Activated naive CD4-positive, alpha-beta T cell (primary cell): ENCODE measurements at places on chromosomes 6 and 20.

DNA sequence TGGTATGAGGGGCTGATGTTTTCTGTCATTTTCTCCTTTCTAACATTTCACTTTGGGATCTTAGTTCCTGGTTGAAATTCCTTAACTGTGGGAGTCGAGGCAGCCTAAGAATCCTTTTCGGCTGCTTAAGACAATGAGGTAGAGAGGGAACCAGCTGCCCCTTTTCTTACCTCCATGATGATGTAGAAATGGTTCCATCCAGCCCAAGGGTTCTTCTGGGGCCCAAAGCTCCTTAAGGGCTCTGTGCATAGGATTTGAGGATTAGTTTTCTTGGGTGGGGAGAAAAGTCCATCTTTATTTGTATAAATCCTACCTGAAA, 33.5 kb downstream of the SYNJ2 start:
- DNase-seq = no peak

DNA sequence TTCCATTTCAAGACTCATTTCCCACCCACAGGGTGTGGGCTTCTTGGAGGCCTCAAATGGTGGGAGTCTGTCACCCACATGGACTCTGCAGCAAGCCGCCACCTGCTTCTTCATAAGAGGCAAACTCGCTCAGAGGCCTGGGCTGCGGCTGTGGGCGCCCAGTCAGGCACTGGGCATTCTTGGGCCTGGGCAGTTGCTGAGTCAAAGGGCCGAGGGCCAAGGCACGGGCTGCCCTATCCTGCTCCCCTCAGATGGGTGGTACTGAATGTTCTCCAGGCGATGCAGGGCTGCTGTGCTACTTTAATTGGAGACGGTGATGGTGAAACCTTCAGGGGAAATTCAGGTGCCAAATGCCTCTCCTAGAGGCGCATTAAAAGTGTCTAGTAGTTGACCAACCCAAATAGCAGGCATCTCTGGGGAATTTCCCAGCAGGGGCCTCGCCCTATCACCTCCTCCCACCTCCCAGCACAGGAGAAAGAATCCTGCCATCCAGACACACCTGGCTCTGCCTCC, 57.9 kb downstream of the MAFB start:
- no peak for DNase-seq

DNA sequence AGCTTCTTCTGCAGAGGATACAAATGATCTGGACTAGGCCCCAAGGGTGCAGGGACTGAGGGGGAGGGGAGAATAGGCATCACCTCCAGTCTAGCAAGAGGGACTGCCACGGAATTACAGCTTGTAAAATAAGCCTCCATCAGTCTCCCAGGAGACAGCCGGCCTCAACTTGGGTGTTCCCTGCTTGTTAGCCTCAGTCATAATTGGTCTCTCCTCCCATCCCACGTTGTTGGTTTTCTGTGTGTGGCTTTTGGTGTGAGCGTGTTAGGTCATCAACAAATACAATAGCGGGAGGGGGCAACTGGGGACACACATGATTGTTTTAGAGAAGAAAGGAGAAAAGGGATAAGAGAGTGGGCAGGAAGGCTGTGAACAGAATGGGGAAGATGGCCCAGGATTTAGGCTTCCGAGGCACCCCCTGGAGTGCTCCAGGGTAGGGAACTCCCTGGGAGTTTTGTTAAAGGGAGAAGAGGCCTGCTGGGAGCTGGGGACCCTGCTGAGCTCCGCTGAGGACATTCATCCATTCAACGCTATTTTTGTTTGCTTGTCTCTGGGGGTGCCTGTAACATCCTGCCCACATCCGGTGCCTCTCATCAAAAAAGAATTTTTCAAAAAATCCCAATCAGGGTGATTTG, 9.2 kb downstream of the FOXA2 start:
- no peak for DNase-seq

DNA sequence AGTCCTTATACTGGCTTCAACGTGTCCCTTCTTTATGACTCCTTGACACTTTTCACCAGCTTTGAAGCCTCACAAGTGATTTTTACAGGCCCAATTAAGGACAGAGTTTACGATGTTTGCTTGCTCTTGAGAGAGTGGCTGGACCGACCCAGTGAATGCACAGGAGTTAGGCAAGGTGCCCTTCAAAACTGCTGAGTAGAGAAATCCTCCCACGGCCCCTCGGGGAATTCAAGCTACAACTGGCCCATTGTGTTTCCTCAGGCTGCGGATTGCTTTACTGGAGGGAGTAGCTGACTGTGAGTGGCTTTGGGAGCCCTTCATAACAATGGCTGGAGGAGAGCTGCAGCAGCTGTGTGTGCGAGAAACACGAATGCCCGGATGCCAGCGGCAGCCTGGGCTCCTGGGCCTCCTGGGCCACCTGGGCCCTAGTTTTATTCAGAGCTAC, 50.0 kb downstream of the SGK1 start:
- DNase-seq = no peak

DNA sequence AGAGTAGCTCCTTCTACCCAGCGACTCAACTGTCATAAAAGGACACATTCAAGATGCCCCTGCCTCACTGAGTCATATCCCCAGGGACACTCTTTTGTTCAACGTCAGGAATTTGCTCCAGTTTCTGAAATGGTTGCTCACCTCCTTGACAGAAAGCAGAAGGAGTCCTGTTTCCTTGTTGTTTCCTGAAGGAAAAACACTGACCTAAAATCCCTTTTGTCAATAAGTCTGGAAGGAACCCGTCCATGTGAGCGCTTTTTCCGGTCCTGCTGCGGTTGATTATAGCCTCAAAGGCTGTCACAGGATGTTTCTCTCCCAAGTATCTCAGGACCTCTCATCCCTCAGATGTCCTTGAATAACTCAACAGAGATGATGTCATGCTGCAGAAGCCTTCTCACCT, 113.6 kb upstream of the PLEKHG1 start:
- no peak for DNase-seq

DNA sequence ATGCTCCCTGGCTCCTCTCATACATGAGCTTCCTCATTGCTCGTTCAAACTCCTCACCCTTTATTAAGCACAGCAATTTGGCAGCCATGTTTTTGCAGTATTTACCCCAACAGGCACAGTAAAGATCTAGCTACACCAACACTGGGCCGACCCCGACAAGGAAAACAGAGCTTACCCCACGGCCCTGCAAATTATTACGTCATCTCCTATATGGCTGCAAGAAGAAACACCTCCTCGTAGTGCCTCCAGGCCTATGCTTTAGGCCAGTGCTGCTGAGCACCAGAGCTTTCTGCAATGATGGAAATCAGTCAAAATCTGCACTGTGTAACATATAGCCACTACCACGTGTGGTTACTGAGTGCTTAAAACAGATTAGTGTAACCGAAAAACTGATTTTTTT, 26.7 kb downstream of the TMC2 start:
- no peak for DNase-seq

DNA sequence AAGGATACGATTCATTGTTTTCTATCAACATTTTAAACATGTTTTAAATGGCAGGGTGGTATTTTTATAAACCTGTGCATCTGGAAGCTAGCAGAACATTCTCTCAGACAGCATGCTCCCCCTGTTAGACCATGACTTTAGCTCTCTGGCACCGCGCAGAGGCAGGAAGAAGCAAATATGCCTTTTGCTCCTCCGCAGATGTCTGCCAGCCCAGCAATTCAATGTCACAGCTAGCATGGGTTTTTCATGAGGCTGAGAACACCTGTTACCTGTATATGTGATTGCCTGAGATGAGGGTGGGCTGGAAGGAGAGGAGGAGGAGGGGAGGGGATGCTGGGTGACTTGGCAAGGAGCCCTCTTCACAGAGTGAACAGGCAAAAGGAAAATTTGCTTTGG, 6.7 kb downstream of the MTCH1 start:
- no peak for DNase-seq

DNA sequence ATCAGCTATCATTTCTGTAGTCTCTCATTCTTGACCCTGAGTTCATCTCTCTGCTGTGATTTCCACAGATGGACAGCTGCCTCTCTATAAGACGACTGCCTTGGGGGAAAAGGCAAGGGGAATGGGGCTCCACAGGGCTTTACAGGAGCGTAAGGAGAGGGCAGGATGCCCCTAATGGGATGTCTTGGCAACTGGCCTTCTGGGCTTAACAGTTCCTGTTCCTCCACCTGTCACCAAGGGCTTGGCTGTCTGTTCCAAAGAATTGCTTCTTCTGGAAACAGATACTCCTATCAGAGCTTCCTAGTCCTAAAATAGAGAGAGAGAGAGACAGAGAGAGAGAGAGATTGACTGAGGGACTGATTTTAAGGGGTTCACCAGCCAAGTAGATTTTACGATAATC, 181.9 kb downstream of the TMEM200A start:
- no peak for DNase-seq

GRCh38 chr6:33171016-33171879, 21.0 kb downstream of the COL11A2 start:
- no peak for DNase-seq

DNA sequence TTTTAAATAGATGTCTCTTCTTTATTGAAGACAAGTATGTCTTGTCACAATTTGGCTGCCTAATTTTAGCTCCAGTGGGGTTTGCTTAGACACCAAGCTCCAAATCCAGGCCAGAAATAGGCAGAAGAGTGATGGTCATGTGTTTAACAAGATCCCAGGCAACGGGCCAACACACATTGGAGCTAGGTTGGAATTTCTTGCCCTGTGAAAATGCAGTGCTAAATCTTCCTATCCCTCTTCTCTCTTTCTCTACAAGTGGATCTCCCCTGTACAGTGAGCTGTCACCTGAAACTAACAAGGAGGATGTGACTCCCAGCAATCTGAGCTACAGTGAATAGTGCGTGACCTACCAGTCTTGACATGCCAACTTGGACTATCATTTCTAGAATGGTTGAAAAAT, 65.3 kb upstream of the VGLL2 start:
- DNase-seq = no peak

DNA sequence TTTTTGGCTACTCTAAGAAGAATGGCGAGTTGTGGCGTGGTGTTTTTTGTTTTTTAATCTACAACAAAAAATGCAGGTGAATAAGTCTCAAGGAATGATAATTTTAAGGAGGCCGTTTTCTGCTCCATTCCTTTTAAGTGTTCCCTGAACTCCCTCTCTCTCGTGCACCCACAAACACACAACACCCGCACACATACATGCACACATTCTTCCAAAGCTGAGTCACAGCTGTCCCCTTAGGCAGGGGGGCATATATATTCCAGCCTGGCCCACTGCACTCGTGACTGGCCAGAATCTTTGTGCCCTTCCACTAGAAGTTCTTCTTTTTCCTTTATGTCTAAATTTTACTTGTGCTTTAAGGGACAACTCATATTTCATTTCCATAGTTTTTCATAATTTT, 405.7 kb downstream of the LMBRD1 start:
- DNase-seq = no peak

- no peak for DNase-seq
Measured at GRCh38 chr20:44222633-44223368, 12.2 kb upstream of the OSER1 start.

DNA sequence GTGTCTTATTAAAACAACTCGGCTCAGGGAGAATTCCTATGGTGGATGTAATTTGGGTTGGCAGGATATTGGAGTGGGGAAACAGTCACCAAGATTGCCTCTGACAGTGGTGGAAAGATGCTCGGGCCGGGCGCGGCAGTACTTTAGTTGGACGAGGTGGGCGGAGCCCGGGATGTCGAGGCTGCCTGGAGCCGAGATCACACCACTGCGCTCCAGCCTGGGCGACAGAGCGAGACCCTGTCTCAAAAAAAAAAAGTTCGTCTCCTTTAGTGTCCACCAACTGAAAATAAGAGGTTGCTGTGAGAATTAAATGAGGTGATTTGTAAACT, 621 bp downstream of the NOL7 start:
- DNase-seq = no peak

DNA sequence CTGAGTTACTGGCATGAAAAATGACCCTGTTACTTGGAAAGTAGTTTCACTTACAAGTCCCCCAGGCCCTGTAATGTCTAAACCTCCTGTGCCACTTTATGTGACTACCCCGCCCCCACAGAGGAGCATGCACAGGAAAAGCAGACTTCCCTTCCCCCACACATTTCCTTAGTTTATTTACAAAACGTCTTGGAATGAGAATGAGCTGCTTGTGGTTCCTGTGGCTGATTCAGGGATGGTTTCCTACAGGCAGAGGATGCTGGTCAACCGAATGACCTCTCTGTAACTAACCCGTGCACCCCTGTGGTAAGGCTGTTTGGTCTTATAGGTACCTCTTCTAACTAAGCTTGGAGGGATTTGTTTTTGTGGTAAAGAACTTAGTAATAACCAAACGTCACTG, 28.5 kb downstream of the RSPO3 start:
- no peak for DNase-seq

DNA sequence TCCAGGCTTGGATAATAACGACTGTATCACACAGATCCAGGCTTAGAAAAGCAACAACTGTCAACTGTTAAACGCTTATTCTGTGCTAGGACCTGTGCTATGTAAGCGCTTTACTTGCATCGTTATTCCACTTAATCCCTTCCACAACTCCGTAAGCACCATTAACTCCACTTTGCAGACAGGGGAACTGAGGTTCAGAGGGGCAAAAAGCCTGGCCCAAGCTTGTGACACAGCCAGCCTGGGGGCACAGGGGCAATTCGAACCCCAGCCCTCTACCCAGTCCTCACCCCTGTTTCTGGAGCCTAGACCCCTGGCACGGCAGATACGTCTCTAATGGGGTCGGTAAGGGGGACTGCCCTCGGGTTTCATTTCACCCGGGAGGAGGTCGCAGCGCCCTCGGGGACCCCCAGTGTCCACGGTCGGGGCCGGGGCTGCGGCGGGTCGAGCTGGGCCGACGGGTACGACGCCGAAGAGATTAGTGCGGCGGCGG, 411 bp downstream of the DSN1 start:
- no peak for DNase-seq

DNA sequence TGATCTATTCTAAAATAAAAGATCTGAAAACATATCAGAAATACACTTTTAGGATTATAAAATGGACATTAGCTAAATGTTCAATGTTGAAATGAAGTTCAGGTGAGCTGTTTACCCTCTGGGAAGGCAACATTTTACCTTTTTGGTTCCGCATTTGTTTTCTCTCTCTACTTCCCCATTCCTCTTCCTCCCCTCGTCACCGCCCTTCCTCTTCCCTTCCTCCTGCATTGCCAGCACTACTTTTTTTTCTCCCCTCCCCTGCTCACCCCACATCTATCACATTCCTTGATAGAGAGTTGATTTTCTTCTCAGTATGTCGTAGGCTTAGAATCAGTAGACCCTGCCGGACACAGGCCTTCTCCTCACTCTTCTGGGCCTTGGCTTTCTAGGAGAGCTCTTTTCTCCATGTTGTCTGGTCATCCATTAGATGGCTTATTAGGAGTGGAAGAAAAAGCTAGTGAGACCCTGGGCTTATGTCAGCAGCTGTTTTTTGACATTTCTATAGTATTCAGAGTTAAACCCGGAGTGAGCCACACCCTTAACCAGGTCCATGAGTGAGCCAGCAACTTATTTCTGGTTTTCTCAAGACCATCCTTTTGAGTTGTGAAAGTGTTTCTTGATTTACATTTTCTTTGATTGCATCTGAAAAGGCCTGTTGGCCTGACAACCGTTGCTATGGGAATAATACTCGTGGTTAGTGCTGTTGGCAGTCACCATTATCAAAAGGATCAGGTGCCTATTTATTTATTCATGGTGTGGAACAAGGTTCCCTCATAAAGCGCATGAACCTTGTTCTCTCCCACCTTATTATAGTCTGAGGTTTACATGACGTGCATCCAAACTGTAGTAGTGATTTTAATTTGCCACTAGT, 90.9 kb downstream of the DTD1 start:
- no peak for DNase-seq

- DNase-seq = no peak
Measured at GRCh38 chr6:17204533-17204932, 76.6 kb upstream of the RBM24 start.
